Non-pigmented ciliary epithelial cell (primary cell): ENCODE measurements at places on chromosomes 2 and 18.
A peak's percentile ranks its signal among the peaks of the same experiment; 100 is the strongest.

- no peak for DNase-seq
These were observed 9.1 kb downstream of the MOCOS start for GRCh38 chr18:36196238-36196995.

GRCh38 chr2:42974721-42975717 lies 182.6 kb upstream of the HAAO start:
- no peak for DNase-seq

GRCh38 chr2:16628314-16628713 lies 37.3 kb downstream of the CYRIA start:
- no peak for DNase-seq

GRCh38 chr2:222105046-222105445 lies 193.8 kb downstream of the PAX3 start:
- no peak for DNase-seq

- DNase-seq, result no peak
These were observed 21.5 kb upstream of the MFSD2B start for GRCh38 chr2:23988371-23988770.

DNA sequence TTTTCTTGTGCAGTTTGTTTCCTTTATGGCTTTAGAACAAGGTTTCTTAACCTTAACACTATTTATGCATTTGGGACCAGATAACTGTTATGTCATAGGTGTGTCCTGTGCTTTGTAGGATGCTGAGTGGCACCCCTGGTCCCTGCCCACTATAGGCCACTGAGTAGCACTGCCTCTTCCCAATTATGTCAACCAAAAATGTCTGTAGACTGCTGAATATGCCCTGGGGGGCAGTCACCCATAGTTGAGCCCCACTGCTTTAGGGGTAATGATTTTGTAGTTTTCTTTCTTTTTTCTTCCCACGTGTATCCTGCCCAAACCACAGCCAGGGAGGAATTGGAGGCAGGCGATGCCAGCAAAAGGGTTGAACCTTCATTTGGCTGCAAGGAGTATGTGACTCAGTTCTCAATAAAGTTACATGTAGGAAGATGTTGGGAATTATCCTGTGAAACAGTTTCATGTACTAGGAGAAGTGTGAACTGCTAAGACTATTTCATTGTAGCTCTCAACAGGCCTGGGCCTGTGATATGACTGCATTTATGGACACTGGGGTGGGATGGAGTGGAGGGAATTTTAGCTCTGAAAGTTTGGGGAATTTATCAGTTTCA lies 65.7 kb downstream of the FMNL2 start:
- no peak for DNase-seq

- DNase-seq, result no peak
These were observed 1012.4 kb upstream of the CRIM1 start for GRCh38 chr2:35343135-35343534.

GRCh38 chr18:35732636-35733035 lies 151.1 kb downstream of the GALNT1 start:
- DNase-seq, result no peak

DNA sequence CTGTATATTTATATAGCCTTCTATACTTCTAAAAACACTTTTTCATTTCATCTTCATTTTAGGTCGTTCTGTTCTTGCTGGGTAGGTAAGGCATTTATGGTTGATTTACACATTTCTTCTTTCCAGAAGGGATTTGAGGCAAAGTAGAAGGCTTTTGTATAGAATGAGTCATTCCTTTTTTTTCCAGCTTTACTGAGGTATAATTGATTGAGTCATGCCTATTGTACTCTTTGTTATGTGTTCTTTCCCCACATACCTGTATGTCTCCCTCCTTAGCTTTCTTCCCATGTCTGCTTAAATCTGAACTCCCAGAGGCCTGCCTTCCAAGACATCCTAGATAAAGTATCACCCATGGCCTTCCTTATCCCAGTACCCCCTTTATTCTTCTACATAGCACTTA lies 4.8 kb upstream of the CDC42EP3 start:
- no peak for DNase-seq

DNA sequence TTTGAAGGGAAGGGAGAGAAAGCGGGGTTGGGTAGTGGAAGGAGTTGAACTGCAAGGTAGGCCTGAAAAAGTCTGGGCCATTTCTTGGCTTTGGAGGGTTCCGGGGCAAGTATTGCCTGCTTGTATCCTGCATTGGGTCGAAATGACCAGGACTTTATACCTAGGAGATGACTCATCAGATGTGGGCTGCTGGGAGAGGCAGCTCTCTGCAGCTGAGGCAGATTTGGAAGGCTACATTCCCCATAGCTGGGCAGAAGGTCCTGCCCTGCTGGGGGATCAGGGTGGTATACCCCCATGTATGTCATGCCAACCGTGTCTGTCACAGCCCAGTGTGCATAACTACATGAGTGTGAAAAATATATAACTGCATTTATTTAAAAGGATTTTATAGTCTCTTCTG lies 171.8 kb upstream of the SPRED2 start:
- peak; percentile 3 for DNase-seq

GRCh38 chr2:121721926-121722325 lies 14.7 kb downstream of the NIFK start:
- DNase-seq, result peak; percentile 65

DNA sequence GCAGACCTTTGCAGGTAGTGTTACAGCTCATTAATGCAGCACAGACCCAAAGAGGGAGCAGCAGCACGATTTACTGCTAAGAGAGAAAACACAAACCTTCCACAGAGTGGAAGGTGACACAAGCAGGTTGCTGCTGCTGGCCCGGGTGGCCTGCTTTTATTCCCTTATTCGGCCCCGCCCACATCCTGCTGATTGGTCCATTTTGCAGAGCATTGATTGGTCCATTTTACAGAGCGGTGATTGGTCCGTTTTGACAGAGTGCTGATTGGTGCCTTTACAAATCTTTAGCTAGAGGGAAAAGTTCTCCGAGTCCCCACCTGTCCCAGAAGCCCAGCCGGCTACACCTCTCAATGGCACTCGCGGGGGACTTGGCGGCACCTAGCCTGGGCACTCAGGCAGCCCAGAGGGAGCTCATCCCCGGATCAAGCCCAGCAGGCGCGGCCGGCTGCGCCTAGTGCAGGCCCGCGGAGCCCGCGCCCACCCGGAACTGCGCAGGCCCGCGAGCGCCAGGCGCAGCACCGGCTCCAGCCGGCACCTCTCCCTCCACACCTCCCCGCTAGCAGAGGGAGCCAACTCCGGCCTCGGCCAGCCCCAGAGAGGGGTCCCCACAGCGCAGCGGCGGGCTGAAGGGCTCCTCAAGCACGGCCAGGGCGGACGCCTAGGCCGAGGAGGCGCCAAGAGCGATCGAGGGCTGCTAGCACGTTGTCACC lies 825.6 kb upstream of the HS6ST1 start:
- no peak for DNase-seq

DNA sequence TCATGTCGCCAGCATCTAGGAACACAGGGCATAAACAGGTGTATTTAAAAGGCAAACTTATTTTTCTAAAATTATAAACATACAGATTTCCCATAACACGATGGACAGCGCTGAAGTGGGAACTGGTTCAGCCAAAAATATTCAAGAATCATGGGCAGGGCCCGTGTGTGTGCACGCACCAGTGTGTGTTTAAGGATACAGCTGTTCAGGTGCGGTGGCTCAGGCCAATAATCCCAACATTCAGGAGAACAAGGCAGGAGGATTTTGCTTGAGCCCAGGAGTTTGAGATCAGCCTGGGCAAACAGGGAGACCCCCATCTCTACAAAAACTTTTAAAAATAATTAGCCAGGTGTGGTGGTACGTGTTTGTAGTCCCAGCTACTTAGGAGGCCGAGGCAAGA lies 288.6 kb upstream of the HDAC4 start:
- DNase-seq, result no peak

DNA sequence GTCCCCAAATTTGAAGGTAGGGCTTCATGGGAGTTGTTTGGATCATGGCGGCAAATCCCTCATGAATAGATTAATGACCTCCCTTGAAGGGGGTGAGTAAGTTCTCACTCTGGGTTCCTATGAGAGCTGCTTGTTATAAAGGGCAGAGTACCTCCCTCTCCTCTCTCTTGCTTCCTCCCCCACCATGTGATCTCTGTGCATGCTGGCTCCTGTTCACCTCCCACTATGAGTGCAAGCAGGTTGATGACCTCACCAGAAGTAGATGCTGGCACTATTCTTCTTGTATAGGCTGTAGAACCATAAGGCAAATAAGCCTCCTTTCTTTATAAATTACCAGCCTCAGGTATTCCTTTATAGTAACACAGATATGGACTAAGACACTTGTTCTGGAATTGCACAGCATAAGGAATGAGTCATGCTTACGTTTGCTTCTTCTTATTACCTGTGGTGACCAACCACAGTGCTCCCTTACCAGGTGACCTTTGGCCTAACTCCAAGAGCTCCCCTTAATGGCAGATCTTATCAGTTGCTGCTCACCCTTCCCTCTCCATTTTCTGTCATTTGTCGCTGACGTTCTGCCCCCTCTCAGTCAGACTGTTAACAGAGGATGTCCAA lies 559.5 kb upstream of the GCFC2 start:
- no peak for DNase-seq

GRCh38 chr2:98569197-98569793 lies 39.0 kb downstream of the COA5 start:
- no peak for DNase-seq

GRCh38 chr18:11167778-11168177 lies 18.4 kb upstream of the PIEZO2 start:
- DNase-seq, result no peak

GRCh38 chr2:218711550-218711929 lies 905 bp downstream of the TTLL4 start:
- DNase-seq, result no peak

- no peak for DNase-seq
These were observed 39.5 kb downstream of the MTERF4 start for GRCh38 chr2:241062389-241063092.

DNA sequence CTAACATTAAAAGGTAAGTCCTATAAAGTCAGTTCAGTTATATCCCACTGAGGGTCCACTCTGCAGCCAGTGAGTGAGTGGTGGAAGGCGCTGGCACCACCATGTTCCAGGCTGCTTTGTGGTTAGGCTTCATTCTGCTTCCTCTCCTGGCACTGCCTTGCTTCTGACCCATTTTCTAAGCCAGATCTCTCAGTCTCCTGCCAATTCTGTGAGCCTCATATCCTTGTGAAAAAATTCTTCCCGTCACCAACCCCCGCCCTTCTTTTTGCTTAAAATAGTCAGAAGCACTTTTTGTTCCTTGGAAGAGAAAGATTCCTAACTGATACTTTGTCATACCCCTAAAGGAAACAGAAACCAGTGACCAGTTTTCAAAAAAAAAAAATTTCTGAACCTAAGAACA lies 139.8 kb upstream of the NCK2 start:
- DNase-seq, result no peak

- no peak for DNase-seq
These were observed 8.7 kb downstream of the TYMS start for GRCh38 chr18:666177-666576.

DNA sequence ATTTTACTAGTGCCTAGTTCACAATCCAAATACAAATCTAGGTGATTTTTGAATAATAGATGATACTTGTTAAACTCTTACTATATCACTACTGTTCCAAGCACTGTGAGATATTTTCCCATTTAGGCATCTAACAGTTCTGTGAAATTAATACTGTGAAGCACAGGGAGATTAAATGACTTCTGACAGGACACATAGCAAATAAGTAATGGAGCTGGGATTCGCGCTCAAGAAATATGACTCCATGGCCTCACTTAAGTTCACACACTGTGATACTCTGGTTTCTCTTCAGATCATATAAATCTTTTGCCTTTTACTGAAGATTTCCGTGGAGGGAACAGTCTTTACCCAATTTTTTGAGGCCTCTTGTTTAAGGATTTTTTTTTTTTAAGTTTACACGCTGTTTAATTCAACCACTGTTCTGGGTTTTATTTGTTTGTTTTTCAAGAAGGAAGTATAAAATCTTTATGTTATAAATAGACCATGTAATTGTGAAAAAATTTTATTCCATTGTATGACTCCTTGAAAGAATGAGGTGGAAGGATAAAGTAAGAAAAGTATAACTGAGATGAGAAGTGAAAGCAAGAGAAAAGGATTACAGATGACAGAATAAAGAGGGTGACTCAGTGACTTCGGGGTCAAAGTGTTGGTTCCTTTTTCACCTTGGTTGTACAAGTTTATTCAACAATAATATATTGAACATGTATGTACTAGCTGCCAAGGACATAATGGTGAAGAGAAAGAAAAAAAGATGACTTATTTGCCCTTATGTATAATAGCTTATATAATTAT lies 30.2 kb downstream of the RBM45 start:
- DNase-seq, result peak; percentile 5

- no peak for DNase-seq
These were observed 104.8 kb upstream of the CAPN13 start for GRCh38 chr2:30912056-30912455.

DNA sequence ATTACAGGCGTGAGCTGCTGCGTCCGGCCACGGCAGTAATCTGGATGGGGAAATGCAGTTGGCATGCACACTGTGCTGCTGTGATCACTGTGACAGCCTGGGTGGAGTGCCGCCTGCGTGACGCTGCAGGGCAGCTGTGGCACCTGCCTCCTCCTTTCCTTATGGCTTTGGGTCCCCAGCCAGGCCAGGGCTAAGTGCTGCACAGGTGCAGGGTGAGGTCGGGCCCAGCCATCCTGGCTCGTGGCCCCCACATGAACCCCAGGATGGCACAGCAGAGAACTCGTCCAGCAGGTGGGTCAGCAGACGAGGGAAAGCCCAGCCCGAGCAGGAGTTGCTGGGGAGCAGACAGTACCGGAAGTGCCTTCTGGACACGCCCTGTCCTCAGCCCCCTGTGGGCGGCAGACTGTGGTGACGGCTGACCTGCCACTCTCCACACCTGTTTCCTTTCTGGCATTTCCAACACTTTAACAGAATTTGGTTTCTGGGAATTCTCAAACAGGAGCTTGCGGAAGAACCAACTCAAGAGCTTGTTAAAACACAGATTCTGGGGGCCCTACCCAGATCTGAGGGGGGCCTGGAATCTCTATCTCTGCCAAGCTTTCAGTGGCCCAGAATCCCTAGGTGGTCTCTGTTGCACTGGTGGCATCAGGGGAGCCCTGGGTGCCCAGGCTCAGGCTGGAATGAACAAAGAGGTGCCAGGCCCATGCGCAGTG lies 16.9 kb downstream of the HS1BP3 start:
- DNase-seq, result no peak
